ENCODE measurements at places on chromosomes 12 and 14.

GRCh38 chr14:68397371-68397811 lies 395.5 kb downstream of the ZFP36L1 start:
- peaks cover 92% of the 10 kb centered on the region for H3K4me1 ChIP-seq
- no peaks in the 10 kb centered on the region for H3K36me3 ChIP-seq
- no peak for DNase-seq
- H3K4me3 ChIP-seq = no peak overlapping the region
- H3K27ac ChIP-seq = peak overlapping the region; percentile 97

DNA sequence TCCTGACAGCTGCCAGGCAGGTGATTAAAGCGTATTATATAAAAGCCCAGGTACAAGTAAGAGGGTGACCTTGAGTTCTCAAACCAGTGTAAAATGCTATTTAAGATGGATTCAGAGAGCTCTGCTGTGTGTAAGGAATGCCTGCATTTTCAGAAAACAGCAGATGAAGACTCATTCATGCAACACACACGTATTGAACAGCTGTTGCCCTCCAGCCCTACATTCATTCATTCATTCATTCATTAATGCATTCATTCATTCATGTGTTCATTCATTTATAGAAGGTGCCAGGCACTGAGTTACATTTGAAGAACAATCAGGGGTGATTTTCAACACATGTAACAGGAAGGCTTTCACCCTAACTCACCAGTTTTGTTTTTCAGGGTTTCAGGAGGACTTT lies 27.4 kb upstream of the ELK3 start:
- H3K27ac ChIP-seq = no peak overlapping the region
- H3K36me3 ChIP-seq = no peaks in the 10 kb centered on the region
- no peak overlapping the region for H3K4me3 ChIP-seq
- H3K4me1 ChIP-seq = peaks cover 33% of the 10 kb centered on the region
- no peak for DNase-seq
- H3K27me3 ChIP-seq = peaks cover 4% of the 10 kb centered on the region

DNA sequence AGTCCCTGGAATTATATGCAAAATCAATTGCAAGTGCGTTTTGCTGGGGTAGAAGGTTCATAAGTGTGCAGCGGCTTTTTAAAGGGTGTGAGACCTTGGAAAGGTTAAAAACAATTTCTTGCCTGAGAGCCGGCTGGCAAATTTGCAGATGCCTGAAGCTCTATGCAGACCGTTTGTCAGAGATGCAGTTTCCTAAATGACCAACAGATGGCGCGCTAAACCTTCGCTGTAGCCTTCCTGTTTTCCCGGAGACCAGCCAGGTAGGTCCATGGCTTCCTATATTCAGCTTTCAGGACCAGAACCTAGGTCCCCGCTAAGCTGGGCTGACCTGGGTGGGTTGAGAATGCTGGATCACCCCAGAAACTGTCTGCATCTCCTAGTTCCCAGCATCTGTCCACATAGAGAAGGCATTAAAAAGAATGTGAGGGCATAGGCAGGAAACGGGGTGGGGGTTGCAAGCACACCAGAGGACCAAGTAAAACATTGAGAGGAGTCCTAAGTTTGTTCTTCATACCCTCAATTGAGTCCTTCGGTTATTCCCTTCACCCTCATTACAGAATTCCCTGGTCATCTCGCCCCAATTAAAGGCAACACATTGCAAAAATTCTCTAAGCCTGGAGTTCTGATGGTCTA lies 5.7 kb upstream of the NOS1 start:
- DNase-seq = peak; percentile 89
- H3K27ac ChIP-seq = no peak overlapping the region
- peaks cover 17% of the 10 kb centered on the region for H3K4me1 ChIP-seq
- peaks cover 86% of the 10 kb centered on the region for H3K27me3 ChIP-seq

DNA sequence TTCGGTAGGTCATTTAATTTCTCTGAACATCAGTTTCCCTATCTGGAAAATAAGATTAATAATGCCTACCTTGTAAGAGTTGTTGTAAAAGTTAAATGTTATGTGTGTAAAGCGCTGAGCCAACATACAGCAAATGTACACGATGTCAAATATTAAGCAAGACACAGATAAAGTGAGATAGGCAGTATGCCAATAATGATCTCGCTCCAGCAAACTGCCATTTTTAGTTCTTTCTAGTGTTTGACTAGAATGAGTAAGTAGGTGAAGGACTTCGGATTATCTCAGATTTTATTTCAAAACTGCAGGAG lies 840 bp downstream of the DHRS7 start:
- peak overlapping the region; percentile 88 for H3K27ac ChIP-seq
- peak overlapping the region; percentile 95 for H3K4me3 ChIP-seq
- H3K4me1 ChIP-seq = peaks cover 42% of the 10 kb centered on the region
- H3K27me3 ChIP-seq = peaks cover 6% of the 10 kb centered on the region
- H3K36me3 ChIP-seq = peaks cover 20% of the 10 kb centered on the region

DNA sequence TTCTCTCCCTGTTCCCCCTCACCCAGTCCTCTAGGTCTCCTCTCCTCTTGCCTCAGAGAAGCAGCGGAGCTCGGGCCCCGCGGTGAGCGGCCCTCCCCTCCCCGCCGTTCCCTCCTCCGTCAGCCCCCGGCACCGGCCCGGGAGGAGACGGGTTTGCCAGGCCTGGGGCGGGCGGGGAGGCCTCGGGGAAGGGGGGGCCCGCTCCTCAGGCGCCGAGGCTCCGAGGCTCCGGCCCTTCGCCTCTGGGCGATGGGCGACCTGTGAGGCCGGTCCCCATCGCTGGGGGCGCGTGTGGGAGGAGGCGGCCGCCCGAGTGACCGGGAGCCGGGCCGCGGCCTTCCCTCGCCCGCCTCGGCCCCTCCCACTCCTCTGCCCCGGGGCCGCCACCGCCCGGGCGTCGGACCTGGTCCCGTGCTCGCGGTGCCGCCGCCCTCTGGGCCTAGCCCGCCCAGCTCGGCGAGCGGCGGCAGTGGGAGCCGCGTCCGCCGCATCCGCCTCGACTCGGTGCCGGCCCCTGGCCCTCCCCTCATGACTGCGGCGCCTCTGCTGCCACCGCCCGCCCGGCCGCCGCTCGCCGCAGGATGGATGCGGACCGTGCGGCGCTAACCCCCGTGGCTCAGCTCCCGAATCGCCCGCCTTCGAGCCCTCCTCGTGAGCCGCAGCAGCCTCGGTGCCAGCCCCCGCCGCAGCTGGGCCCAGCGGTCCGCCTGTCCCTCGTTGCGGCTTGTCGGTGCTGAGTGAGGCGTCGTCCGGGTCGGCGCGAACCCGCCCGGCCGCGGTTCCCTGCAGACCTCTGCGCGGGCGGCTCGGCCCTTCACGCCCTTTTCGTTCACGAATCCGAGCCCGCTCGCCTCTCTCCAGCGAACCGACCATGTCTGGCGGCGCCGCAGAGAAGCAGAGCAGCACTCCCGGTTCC lies 574 bp downstream of the WNK1 start:
- H3K36me3 ChIP-seq = peaks cover 16% of the 10 kb centered on the region
- peaks cover 29% of the 10 kb centered on the region for H3K4me1 ChIP-seq
- DNase-seq = peak; percentile 71
- H3K4me3 ChIP-seq = peak overlapping the region; percentile 97

- peaks cover 71% of the 10 kb centered on the region for H3K4me1 ChIP-seq
- no peak for DNase-seq
Measured at GRCh38 chr12:70069221-70070105, 173.8 kb upstream of the CNOT2 start.

GRCh38 chr12:2614341-2614740 lies 180.4 kb upstream of the FKBP4 start:
- H3K36me3 ChIP-seq = no peaks in the 10 kb centered on the region
- H3K27ac ChIP-seq = no peak overlapping the region
- H3K4me1 ChIP-seq = peaks cover 21% of the 10 kb centered on the region
- peaks cover 40% of the 10 kb centered on the region for H3K27me3 ChIP-seq
- no peak overlapping the region for H3K4me3 ChIP-seq

GRCh38 chr12:96240656-96241055 lies 46.5 kb downstream of the ELK3 start:
- peaks cover 31% of the 10 kb centered on the region for H3K4me1 ChIP-seq
- no peaks in the 10 kb centered on the region for H3K27me3 ChIP-seq
- no peak for DNase-seq
- peaks cover 26% of the 10 kb centered on the region for H3K36me3 ChIP-seq
- peak overlapping the region; percentile 94 for H3K27ac ChIP-seq
- H3K4me3 ChIP-seq = no peak overlapping the region

DNA sequence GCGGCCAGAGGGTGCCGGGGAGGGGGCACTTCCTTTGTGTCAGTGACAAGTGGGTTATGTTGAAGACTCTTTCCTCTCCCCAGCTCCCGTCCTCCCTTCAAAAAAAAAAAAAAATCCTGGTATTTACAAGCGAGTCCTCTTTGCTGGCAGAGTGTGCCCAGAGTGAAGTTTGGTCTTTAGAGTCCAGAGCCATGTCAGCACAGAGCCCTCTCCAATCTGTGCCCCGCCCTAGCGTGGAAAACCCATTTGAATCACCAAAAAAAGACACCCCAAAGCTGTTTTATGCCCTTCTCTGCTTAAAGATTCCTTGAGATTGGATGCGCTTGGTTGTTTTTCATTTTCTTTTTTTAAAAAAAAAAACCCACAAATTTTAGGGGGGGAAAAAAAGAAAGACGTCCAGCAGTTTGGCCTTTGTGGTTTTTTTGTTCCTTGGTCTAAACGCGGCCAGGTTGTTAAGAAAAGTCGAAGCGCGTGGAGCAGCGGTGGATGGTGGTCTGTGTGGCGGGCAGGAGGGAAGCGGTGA lies 3.3 kb downstream of the NKX2-1 start:
- peaks cover 28% of the 10 kb centered on the region for H3K4me1 ChIP-seq
- no peak for DNase-seq
- no peak overlapping the region for H3K4me3 ChIP-seq
- no peaks in the 10 kb centered on the region for H3K36me3 ChIP-seq

DNA sequence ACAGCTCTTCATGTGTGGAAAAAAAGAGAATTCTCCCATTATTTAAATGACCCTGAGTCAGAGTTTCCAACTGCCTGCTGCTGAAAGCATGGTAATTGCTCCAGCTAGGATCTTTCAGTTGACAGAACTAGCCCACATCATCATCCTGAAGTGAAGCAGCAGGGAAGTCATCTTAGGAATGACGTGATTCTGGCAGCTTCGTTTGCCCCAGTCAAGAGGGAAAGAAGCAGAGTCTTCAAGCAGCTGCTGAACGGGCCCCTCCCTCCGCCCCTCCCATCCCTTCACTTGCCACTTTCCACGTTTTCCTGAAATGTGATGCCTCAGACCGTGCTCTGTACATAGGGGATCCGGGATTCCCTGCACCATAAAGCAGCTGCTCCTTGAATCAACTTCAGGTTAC lies 455.0 kb upstream of the TMEM132C start:
- no peak overlapping the region for H3K27ac ChIP-seq
- peaks cover 13% of the 10 kb centered on the region for H3K27me3 ChIP-seq
- H3K36me3 ChIP-seq = no peaks in the 10 kb centered on the region
- H3K4me3 ChIP-seq = no peak overlapping the region

GRCh38 chr12:612293-612692 lies 51.0 kb downstream of the NINJ2 start:
- no peak for DNase-seq
- H3K27me3 ChIP-seq = peaks cover 6% of the 10 kb centered on the region
- no peak overlapping the region for H3K27ac ChIP-seq
- no peaks in the 10 kb centered on the region for H3K36me3 ChIP-seq
- peaks cover 27% of the 10 kb centered on the region for H3K4me1 ChIP-seq

- H3K4me1 ChIP-seq = peaks cover 47% of the 10 kb centered on the region
- peak overlapping the region; percentile 5 for H3K27ac ChIP-seq
- H3K4me3 ChIP-seq = no peak overlapping the region
- H3K27me3 ChIP-seq = no peaks in the 10 kb centered on the region
- H3K36me3 ChIP-seq = no peaks in the 10 kb centered on the region
Measured at GRCh38 chr12:58489394-58489793, 430.9 kb downstream of the LRIG3 start.

GRCh38 chr12:55687746-55688145 lies 20.0 kb downstream of the ITGA7 start:
- H3K36me3 ChIP-seq = no peaks in the 10 kb centered on the region
- no peak overlapping the region for H3K27ac ChIP-seq
- H3K4me1 ChIP-seq = peaks cover 12% of the 10 kb centered on the region
- H3K4me3 ChIP-seq = no peak overlapping the region

DNA sequence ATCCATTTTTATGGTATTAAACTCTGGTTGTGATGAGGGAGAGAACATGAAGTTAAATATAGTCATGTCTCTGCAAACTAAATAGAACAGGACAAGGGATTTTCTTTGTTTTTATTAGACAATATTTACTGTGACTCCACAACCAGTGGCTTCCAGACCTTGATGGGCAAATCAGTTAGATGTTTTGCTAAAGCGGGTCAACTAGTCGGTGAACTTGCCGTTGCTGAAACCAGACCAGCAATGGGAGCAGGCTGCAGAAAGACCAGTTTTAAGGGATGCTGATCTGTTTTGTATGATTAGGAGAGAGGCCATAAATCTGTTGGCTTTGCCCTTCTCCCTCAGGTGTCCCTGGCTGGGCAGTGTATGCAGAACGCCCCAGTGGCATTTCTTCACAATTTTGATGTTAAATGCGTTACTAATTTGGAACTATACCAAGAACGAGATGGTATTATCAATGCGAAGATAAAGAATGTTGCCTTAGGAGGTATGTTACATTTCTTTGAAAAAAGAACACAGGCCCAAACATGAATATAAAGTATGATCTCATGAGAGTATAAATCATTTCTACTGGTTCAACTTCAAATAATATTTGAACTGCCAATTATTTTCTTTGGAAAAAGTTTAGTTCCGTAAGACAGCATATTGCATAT lies 19.4 kb downstream of the TCTN2 start:
- H3K4me3 ChIP-seq = no peak overlapping the region
- no peaks in the 10 kb centered on the region for H3K27me3 ChIP-seq
- H3K36me3 ChIP-seq = peaks cover 53% of the 10 kb centered on the region
- H3K27ac ChIP-seq = no peak overlapping the region

DNA sequence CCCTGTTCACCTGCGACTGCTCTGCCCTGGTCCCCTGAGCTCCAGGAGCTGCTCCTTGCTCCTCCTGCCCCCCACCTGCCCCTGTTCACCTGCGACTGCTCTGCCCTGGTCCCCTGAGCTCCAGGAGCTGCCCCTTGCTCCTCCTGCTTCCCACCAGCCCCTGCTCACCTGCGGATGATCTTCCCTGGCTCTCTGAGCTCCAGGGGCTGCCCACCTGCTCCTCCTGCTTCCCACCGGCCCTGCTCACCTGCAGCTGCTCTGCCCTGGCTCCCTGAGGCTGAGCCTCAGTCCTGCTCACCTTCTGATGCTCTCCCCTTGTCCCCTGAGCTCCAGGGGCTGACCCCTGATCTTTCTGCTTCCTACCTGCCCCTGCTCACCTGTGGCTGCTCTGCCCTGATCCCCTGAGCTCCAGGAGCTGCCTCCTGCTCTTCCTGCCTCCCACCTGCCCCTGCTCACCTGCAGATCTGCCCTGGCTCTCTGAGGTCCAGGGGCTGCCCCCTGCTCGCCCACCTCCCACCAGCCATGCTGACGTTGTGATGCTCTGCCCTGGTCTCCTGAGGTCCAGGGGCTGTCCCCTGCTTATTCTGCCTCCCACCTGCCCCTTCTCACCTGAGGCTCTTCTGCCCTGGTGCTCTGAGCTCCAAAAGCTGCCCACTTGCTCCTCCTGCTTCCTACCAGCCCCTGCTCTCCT lies 219.2 kb downstream of the TMEM121 start:
- no peaks in the 10 kb centered on the region for H3K36me3 ChIP-seq
- H3K27ac ChIP-seq = no peak overlapping the region
- no peaks in the 10 kb centered on the region for H3K27me3 ChIP-seq
- DNase-seq = no peak
- no peaks in the 10 kb centered on the region for H3K4me1 ChIP-seq

GRCh38 chr12:27013611-27014084 lies 536 bp downstream of the TM7SF3 start:
- peaks cover 24% of the 10 kb centered on the region for H3K4me1 ChIP-seq
- no peak overlapping the region for H3K27ac ChIP-seq
- peaks cover 5% of the 10 kb centered on the region for H3K27me3 ChIP-seq
- DNase-seq = no peak
- H3K36me3 ChIP-seq = no peaks in the 10 kb centered on the region
- peak overlapping the region; percentile 94 for H3K4me3 ChIP-seq

GRCh38 chr14:92890830-92891588 lies 31.9 kb upstream of the CHGA start:
- H3K4me3 ChIP-seq = no peak overlapping the region
- no peaks in the 10 kb centered on the region for H3K36me3 ChIP-seq
- H3K4me1 ChIP-seq = no peaks in the 10 kb centered on the region
- H3K27ac ChIP-seq = no peak overlapping the region
- DNase-seq = no peak
